ENCODE measurements at places on chromosomes 7 and 10.

DNA sequence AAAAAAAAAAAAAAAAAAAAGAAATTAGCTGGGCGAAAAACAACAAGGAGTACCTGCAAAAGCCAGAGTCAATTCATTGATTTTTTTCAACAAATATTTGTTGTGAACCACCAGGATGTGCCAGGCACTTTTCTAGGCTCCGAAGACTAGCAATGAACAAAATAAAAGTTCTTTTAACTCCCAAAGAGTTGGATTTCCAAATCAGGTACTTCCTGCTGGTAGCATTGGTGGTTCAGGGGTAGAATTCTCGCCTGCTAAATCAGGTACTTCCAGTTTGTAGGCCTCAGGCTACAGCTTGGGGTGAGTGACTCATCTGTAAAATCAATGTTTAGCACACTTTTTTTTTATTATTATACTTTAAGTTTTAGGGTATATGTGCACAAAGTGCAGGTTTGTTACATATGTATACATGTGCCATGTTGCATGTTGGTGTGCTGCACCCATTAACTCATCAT is 10.9 kb downstream of the PPA1 start:
- DNase-seq: no peak

DNA sequence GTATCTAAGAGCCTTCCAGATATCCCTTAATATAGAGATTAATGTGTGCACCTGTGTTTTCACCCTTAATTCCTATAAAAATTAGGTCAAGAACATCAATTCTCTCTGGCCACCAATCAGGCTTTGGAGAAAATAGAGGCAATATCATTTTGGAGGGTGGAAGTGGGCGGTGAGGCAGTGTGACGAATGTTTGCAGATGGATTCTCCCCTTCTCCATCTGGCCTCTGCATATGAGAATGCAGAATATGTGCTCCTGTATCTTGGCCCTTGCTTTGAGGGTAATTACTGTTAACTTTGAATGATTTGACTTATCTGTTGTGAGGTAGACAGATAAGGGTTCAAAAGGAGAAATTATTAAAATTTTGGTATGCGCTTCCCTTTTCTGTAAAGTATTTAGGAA is 304.0 kb upstream of the NPSR1 start:
- DNase-seq: no peak

- peak; percentile 88 for DNase-seq
Measured at GRCh38 chr7:149005427-149006344, 22.6 kb downstream of the PDIA4 start.

GRCh38 chr10:119342335-119342734 is 135.0 kb downstream of the GRK5 start:
- no peak for DNase-seq

DNA sequence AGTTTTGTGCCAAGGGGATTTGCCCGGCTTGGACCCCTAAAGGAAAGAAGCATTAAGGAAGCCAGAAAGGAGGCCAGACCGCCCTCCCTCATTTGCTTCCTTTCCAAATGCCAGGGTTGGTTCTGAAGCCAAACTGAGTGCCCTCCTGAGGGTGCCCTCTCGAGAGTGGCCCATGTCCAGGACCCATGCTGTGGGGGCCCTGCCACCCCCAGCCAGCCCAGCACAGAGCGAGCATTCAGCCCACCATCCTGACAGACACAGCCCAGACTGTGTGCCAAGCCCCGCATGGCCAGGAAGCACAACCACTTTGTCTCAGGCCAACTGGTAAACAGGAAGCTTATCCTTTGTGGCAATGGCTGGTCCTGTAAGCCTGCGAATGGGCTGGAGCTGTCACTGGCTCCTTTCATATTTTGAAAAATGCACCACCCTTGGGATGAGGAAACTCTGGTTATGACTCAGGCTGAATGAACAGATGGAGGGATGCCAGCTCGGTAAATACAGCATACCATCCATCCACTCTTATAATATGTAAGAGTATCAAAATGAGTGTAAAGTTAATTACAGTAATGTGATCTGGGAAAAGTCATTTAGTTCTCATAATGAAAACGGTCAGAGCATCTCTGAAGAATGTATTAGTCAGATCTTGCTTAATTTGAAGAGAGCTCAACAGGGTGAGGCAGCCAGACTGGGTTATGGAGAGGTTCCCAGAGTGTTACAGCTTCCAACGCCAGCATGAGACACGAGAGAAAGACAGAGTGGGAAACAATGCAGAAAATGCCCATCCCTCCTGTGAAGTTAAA is 65.0 kb downstream of the STK17A start:
- DNase-seq: no peak

DNA sequence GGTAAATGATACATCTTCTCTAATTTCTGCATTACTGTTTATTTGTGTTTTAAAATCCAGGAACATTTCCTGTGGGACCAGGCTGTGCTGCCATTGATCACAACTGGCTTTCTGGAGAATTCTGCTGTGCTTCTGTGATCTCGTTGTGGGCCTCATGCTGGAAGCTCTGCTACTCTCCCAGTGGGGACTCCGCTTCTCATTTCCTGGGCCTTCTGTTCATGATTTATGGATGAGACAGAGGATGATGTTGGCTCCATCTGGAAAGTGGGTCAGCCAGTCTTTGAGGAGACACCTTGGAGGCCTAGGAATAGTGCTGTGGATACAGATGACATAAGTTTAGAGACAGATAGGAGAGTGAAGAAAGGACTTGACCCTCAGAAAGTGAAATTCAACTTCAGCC is 15.2 kb upstream of the GPR158 start:
- DNase-seq: no peak

GRCh38 chr10:78777466-78777865 is 291.3 kb upstream of the ZMIZ1 start:
- no peak for DNase-seq

DNA sequence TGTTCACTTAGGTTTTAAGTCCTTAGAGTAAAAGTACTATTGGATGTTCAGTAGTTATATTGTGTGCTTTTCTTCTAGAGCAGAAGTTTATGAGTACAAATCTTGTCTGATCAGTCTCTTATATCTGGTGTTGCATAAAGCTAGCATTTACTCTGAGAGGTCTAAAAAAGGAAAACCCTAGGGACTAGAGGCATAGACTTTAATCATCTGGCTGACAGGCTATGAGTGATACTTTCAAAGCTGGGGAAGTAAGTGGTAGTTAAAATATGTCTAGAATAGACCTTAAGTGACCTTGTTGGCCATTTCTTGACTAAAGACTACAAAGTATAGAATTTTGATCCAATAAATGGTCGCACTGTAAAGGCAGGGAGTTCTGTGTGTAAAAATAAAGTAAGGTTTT is 32.9 kb upstream of the PHYHIPL start:
- no peak for DNase-seq

- DNase-seq: peak; percentile 64
Measured at GRCh38 chr10:17026686-17027485, 102.7 kb downstream of the CUBN start.

DNA sequence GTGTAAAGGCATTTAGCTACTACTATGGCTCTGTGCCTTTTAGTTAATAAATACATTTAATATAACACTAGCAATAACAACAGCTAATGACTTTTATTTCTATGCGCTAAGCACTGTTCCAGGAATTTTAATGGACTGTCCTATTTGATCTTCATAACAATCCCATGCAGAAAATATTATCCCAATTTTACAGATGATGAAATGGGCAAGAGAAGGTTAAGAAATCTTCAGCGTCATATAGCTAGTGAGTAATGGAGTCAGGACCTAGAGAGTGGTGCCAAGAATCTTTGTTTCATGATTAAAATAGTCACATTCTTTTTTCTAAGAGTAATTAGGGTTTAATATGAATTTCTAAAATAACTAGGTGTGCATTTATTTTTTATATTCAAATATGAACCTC is 32.4 kb downstream of the ACTA2 start:
- no peak for DNase-seq
